ENCODE measurements at places on chromosomes 6 and 20.

- no peak for DNase-seq
These were observed 6.2 kb upstream of the RAET1E start for GRCh38 chr6:149903938-149904611.

DNA sequence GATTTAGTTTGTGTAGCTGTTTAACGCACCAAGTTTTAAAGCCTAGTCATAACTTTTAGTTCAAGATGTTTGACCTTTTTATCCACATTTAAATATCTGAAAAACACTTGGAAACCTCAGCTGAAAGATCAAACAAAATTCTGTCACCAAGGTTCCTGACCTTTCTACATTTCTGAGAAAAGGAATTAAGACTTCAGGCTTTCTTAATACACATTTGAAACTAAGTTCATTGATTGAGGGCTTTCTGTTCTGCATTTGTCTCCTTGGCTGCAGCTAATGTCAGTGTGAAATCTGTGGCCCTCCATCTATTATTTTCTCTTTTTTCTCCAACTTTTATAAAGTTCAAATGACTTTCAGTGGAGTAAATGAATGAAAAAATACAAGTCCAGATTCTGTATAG lies 22.7 kb upstream of the FBXL4 start:
- no peak for DNase-seq

DNA sequence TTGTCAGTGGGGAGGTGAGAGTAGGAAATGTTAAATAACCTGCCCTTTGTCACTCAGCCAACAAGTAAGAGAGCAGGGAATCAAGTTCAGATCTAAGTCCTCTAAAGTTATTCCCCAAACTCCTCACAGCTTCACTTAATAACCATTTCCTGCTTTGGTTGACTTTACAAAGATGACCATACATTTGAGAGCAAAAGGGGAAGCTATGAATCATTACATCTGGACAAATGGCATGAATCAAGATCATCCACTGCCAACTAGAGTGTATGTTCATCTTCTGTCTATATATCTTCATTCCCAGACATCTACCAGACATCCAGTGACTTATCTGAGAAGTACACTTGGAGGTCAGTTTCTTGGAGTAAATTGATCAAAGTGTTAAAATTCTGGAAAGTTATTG lies 15.1 kb upstream of the HIVEP2 start:
- no peak for DNase-seq

GRCh38 chr6:28941684-28942448 lies 18.1 kb upstream of the TRIM27 start:
- DNase-seq = no peak

DNA sequence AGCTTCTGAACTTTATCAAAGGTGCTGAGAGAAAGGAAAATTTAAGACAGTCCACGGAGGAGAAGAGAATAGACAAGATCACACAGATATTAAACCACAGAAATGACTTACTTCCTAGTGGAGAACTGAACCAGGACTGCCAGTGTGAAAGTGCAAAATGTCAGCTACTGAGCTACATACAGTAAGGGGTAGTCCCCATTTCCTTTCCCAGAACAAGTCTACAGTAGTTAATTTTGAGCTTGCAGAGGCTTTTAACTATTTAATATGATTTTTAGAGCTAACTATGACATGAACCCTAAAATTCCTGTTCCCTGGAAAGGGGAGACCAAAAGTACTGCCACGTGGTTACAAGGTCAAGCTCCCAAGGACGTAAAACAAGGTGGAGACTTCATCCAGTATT lies 45.1 kb downstream of the CEP85L start:
- no peak for DNase-seq

GRCh38 chr20:3383878-3384495 lies 23.5 kb downstream of the DNAAF9 start:
- no peak for DNase-seq

GRCh38 chr6:131936156-131936555 lies 15.0 kb downstream of the CCN2 start:
- DNase-seq = no peak

DNA sequence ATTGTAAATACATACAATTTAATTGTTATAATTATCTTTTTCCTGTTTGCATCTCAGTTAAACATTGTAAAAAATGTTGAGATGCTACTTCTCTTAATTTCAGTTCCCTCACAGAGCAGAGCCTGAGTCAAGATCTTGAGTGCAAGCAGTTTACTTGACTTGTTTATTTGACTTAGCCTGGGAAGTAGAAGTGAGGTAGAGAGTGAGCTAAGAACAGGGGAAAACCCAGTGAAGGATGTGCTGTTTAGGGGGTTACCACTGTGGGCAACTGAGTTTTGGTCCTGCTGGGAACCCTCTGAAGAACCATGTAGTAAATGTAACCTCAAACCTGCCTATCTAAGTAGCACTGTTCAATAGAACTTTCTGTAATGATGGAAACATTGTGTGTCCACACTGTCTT lies 495.2 kb upstream of the FLRT3 start:
- DNase-seq = no peak

DNA sequence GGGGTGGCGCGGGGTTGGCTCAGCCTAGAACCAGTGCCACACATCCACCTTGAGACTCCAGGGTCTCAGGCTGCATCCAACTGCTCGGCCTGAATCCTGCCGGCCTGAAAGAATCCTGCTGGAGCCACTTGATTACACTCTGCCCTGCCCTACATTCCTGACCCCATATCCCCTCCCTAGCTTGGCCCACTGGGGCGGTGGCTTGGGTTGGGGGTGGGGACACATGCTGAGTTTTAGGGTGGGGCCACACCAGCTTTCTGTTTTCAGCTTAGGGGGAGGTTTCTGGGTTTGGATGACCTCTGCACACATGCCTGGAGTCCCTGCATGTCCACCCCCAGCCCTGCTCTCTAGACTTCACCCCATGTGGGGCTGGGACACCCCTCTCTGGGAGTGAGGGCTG lies 6.8 kb downstream of the ITPR3 start:
- DNase-seq = no peak

- no peak for DNase-seq
These were observed 136.8 kb downstream of the BFSP1 start for GRCh38 chr20:17394411-17394810.

DNA sequence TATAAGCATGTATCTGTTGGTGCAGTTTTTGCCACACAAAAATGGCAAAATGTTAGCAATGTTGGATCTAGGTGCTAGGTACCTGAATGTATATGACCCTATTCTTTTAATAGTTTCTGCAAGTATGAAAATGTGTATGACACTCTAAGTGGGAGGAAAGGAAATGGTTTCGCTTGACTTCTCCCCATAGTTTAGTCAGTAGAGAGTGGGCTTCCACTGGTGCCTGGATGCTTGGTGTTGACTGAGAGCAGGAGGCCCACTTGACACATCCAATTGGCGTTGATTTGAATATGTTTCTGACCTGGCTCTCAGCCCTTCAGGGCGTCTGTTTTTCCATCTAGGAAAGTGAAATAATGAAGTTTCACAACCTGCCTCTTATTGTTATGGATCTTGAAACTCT lies 41.8 kb upstream of the GABRR1 start:
- DNase-seq = no peak

- DNase-seq = peak; percentile 24
These were observed 736.6 kb downstream of the KIF16B start for GRCh38 chr20:15836634-15837033.

DNA sequence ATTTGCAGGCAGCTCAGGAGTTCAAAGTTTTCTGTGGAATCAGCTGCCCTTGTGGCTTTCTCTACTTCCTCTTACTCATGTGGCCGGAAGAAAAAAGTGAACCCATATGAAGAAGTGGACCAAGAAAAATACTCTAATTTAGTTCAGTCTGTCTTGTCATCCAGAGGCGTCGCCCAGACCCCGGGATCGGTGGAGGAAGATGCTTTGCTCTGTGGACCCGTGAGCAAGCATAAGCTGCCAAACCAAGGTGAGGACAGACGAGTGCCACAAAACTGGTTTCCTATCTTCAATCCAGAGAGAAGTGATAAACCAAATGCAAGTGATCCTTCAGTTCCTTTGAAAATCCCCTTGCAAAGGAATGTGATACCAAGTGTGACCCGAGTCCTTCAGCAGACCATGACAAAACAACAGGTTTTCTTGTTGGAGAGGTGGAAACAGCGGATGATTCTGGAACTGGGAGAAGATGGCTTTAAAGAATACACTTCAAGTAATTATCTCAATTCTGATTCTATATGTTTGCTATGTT lies 1.1 kb downstream of the MGME1 start:
- DNase-seq = peak; percentile 62

DNA sequence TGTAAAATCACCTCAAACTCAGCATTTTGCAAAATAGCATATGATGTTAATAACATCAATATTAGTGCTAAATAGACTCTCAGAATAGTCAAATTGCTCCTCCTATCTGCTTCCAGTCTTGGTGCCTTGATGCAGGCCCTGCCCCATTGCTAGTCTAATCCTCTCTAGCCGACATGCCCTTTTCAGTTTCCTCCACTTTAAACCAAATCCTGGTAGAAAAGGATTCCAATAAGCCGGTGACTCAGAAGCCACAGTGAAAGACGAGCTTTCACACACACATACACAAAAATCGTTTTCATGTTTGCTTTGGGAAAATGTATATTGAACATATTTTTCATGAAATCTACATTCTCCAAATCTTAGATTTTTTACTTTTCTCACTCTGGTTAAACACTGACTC lies 203.1 kb downstream of the LMBRD1 start:
- no peak for DNase-seq

DNA sequence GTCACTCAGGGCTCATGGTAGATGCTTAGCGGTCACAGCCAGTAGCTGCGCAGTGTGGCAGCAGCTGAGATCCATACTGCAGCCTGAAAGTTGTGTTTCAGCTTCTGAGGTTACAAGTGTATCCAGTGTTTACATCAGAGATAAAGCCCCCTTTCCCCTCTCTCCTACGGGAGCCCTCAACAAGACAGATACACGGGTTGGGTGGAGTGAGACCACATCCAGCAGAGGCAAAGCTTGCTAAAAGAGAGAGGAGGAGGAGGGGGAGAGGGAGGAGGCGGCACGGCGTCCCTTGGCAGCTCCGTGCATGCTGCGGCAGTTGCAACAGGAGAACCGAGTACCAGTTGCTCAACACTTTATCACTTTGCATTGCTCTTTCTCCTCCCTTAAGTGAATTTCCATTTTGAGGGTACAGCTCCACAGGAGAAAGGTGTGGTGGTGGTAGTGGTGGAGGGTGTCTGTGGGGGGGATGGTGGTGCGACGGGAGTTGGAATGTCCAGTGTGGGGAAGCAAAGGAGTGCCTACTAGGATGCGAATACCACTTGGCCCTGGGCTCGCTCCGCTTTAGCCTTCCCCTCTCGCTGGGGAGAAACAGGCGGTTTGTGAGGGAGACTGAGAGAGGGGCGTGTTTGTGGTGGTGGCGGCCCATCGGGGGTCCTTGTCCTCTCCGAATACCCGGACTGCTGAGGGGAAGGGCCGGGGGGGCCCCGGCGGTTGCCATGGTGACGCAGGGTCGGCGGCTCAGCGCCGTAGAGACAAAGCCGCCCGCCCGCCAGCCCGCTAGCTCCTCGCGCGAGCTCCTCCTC lies 405 bp upstream of the RNF182 start:
- DNase-seq = peak; percentile 51

- DNase-seq = no peak
These were observed 85.9 kb downstream of the SMLR1 start for GRCh38 chr6:130913120-130913519.

DNA sequence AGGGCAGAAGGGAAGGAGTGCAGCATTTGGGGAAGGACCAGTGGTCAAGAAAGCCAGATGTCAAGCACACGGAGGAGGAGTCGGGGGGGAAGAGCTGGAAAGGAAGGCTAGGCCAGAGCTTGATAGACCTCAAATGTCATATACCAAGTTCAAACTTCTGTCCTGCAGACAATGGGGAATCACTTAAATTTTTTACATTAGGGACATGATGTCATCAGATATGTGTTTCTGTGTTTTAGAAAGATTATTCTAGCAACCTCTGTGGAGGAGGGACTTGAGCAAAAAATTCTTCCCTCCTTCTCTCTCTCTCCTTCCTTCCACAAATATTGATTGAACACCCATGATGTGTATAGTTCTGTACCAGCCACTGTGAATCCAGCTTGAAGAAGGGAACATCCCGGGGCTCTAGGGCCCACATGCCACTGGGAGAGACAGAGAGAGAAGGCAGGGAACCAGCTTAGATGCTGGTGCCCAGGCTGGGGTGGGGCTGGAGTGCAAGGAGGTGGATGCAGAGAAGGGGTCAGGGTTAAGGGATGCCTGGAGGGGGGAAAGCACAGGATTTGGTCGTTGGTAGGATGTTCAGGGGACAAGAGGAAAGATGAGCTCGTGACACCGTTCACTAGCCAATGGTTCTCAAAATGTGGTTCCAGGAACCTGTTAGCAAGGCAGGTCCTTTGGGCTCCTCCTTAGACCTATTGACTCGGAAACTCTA lies 19.8 kb upstream of the AAR2 start:
- no peak for DNase-seq

DNA sequence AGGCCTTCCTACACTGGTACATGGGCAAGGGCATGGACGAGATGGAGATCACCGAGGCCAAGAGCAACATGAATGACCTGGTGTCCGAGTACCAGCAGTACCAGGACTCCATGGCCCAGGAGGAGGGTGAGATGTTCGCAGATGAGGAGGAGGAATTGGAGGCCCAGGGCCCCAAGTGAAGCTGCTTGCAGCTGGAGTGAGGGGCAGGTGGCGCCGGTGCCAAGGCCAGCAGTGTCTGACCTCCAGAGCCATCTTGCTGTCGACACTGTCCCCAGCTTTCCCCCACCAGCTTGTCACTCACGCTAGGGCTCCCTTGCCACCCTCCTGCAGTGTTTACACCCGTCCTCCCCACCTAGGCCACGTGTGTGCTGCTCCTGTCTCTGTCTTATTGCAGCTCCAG lies 12.2 kb downstream of the GABRR2 start:
- DNase-seq = no peak

DNA sequence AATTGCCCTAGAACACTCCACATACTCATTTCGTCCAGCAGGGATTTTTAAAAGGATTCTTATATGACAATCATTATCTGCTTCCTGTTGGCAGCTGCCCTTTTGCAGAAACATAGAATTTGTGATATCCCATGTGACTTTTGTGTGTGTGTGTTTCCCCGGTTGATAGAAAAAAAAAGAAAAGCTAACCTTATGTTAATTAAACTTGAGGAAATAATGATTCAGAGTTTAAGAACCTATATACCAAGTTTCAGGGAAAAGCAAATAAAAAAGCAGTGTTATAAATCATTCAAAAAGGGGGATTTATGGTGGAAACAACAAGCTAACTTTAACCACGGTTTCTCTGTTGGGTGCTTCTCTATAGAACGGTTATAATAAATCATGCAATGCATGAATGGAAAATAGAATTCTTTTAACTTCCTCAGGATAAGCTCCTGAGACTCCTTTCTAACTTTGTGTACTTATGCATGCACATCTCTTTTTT lies 826.9 kb upstream of the EYS start:
- DNase-seq = no peak

DNA sequence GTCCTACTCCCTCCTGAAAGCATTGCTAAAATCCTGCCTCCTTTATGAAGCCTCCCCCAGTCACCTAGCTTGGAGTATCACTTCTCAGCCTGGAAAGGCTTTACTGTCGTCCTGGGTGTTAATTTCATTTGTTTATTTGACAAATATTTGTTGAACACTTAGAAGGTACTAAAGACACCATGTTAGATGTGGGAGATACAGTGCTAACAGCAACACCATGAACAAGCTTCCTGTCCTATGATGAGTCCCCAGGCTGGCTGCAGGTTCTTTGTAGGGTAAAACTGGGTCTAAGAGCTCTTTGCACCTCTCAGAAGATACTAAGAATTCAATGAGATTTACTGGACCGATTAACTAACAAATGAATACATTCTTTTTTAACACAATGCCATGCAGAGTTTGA lies 109.2 kb upstream of the TMEM170B start:
- DNase-seq = no peak

GRCh38 chr20:19960745-19961144 lies 56.4 kb upstream of the NAA20 start:
- no peak for DNase-seq

- no peak for DNase-seq
These were observed 25.5 kb upstream of the WFDC2 start for GRCh38 chr20:45444050-45444449.
